Stimulated activated CD8-positive, alpha-beta memory T cell treated with anti-CD3 and anti-CD28 coated beads, Interleukin-7, amount 100 ng/mL, for 4 hours (primary cell): ENCODE measurements at places on chromosomes 5 and 9.

- no peak for DNase-seq
Observed at GRCh38 chr9:98178874-98179850, 13.3 kb downstream of the CORO2A start.

- DNase-seq, result no peak
Observed at GRCh38 chr5:160185626-160186360, 43.5 kb upstream of the FABP6 start.

DNA sequence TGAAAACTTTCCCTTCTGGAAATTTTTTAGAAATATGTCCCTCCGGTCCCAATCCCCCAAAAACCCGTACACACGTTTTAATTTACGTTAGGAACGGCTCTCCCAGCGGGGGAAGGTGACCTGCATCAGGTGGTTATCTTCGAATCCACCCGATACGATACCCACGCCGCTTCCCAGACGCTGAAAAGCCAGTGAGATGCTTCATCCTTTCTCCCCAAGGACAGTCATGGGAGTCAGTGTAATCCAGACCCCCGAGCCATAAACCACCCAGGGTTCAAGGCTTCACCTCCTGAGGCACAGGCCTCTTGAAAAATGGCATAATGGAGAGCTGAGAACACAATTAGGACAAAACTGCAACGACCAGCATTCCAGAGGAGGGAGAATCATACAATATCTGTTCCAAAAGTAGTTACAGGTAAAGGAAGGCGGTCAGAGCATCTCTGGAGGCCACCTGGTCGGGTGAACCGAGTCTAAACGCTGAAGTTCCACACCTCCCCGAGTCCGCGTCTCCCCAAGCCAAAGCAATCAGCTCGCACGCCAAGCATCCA is 857 bp downstream of the FAM169A start:
- no peak for DNase-seq

DNA sequence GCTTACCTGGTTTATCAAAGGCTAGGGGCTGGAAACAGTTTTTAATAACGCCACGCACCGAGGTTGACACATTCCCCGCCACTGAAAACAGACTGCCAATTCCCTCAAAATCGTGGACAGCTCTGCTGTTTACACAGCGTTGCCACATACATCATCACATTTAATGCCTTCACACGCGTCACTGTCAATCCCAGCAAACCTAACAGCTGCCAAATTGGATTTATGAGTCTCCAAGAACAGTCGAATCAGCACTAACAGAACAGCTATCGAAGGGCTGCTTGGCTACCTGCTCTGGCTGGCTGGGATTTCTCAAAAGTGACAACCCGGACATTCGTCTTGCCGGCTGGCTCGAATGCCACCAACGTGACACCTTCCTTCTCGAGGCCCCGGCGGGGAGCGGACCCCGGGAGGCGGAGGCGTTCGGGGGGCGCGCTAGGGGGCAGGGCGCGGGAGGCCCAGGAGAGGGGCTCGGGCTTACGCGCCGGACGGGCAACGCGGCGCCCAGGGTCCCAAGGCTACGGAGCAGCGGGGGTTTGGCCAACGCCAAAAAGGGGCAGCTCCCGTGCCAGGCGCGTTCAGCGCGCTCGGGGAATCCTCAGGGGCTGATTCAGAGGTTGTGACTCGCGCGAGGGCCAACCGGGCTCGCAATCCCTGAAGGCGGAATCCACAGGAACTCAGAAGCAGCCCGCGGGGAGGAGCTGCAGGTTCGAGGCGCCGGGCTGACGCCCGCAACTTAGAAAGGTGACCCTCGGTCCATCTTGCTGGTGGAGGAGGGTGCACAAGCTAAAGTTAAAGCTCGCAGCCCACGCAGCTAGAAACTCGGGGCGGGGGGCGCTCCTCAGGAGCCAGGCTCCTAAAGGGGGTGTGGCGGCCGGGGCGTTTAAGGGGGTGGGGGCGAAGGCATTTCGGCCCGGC is 1.2 kb downstream of the CDC14B start:
- DNase-seq, result peak; percentile 1

DNA sequence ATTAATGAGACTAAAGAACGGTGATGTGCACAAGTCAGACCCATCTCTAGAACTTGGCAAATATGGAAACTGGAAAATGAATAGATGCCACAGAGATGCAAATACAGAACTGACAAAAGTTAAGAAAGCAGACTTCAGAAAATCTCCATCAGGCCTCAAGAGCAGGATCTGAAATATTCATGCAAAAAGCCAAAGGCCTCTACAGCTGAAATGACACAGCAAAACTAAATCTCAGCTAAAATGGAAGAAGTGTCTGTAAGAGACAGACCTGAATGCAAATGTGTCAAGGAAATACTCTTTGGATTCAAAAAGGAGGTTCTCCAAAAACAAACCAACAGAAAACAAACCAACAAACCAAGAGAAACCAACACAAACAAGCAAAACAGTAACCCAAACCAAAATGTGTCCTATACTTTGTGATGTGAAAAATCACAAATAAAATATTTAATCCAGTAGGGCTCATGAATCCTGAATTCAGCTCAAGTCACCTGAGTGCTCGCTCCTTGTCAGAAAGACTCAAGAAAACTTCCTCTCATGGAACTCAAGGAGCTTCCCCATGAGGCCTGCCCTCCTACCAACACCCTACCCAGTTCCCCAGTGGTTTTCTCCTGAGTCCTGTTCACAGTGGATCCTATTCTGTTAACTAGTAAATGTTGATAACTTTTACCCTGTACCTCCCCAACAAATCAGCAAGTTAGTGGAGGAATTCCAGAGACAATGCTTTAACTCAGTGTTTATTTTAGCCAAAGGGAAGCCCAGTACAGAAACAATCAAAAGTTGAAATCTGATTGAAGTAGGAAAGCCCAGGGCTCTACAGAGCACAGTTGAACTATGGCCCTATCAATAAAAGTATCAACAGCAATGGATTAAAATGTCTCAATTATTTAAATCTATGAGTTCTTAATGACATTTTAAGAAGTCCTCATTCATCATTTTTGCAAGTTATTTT is 14.6 kb downstream of the MRPS27 start:
- DNase-seq, result no peak

GRCh38 chr5:125152044-125152443 is 405.6 kb upstream of the ZNF608 start:
- no peak for DNase-seq

- no peak for DNase-seq
Observed at GRCh38 chr5:170633235-170634081, 129.6 kb downstream of the KCNIP1 start.

- DNase-seq, result no peak
Observed at GRCh38 chr5:138528744-138529469, 14.1 kb downstream of the ETF1 start.

DNA sequence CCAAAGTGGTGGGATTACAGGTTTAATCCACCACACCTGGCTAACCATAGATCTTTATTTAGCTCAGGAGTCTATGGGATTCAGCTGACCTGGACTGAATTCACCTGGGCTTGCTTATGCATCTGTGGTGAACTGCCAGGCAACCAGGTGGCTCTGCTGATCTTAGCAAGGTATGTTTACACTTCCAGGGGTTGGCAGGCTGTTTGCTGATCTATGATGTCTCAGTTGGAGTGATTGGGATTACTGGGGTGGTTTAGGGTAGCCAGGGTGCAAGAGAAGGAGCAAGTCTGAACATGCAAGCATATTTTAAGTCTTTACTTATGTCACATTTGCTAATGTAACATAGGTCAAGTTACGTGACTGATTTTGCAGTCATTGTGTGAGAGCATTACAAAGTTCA is 63.6 kb upstream of the JAK2 start:
- no peak for DNase-seq

DNA sequence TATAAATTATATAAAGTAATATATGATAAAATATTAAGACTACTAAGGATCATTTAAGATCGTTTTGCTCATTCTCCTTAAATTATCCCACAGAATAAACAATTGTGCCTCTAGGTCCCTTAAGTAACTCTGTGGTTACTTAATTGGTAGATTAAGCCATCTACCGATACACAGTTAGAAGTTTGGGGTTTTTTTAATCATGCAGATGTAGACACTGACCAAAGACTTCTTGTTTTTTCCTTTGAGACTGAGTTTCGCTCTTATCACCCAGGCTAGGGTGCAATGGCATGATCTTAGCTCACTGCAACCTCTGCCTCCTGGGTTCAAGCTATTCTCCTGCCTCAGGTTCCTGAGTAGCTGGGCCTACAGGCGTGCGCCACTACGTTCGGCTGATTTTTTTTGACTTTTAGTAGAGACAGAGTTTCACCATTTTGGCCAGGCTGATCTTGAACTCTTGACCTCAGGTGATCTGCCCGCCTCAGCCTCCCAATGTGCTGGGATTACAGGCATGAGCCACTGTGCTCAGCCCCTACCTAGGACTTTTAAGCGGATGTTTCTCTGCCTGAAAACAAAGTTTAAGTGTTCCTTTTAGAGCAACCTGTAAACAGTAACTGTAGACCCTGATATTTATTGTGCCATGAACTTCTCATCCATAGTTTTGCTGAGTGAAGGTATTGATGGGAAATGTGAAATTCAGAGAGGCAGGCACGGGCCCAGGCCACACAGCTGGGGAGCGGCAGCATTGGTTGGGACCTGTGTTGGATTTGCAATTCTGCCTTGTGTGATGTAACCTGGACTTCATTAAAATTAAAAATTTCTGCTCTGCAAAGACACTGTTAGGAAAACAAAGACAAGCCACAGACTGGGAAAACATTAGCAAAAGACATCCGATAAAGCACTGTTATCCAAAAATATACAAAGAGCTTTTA is 11.6 kb downstream of the CEL start:
- DNase-seq, result no peak

- peak; percentile 22 for DNase-seq
Observed at GRCh38 chr5:149434162-149435014, 55.3 kb upstream of the IL17B start.

GRCh38 chr5:124806373-124807077 is 60.1 kb upstream of the ZNF608 start:
- no peak for DNase-seq

DNA sequence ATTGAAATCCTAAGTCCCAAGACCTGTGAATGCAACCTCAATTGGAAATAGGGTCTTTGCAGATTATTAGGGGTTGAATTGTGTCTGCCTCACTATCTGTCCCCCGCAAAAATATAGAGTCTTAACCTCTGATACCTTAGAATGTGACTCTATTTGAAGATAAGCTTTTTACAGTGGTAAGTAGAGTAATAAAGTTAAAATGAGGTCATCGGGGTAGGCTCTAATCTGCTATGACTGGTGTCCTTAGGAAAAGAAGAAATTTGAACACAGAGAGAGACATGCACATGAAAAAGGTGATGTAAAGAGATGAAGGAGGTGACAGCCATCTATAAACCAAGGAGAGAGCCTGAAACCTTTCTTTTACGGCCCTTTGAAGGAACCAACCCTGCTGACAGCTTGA is 287.1 kb upstream of the ADRA1B start:
- no peak for DNase-seq

DNA sequence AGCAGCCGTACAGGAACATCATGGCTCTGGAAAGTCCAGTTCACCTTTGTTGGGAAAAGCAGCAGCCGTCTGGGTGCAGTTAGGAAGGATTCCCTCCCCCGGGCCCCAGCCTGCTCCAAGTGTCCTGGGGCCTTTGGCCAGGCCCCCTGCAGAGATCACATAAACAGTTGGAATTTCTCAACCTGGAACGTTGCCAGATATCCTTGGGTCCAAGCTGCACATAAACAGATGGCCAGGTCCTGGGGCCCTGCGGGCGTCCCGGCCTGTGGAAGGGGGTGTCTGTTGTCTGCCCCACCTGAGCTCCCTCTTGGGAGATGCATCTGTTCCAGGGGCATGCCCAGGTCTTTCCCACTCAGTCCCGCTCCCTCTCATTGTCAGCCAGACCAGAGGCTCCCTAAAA is 92.7 kb downstream of the COL5A1 start:
- DNase-seq, result no peak

GRCh38 chr5:122846051-122846550 is 688 bp downstream of the SNX24 start:
- no peak for DNase-seq

- no peak for DNase-seq
Observed at GRCh38 chr5:77748160-77748559, 28.0 kb downstream of the TBCA start.

DNA sequence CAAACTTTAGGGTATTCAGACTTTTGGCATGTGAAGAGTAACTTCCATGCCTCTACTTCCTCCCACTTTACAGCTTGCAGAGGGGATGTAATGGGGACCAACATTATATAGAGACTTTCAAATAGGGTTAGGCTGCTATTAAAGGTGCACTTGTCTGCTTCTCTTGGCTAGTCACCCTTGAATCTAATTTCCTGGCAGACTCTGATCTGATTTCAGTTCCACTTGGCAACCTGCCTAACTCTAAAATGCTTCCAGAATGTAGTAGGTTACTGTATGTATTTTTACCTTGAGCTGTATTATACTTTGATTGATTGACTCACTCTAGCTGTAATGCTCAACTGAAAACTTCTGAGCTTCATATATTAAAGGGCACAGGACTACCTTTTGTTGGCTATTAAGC is 693.4 kb downstream of the KCTD16 start:
- no peak for DNase-seq

GRCh38 chr5:14465116-14465515 is 116.5 kb upstream of the OTULINL start:
- no peak for DNase-seq

DNA sequence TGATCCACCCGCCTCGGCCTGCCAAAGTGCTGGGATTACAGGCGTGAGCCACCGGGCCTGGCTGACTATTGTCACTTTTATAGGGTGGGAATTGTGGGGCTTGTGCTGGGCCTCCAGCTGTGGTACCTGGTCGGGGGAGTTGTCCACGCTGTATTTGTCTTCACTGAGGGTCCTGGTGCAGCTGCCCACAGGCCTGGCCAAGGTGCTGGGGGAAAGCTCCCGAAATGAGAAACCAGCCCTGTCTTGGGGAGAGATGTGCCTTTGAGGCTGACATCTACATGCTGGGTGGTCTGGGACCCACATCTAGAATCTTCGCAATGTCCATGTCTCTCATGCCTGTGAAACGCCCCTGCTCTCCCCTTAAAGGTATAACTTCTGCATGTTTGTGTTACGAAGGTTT is 2.6 kb downstream of the EXOC3 start:
- DNase-seq, result no peak

- DNase-seq, result no peak
Observed at GRCh38 chr5:44664711-44665100, 144.0 kb upstream of the MRPS30 start.

- no peak for DNase-seq
Observed at GRCh38 chr9:6219040-6219439, 3.4 kb downstream of the IL33 start.

- DNase-seq, result no peak
Observed at GRCh38 chr5:102753889-102754766, 977 bp upstream of the PAM start.

GRCh38 chr5:122493091-122494021 is 181.3 kb downstream of the SNCAIP start:
- DNase-seq, result no peak

DNA sequence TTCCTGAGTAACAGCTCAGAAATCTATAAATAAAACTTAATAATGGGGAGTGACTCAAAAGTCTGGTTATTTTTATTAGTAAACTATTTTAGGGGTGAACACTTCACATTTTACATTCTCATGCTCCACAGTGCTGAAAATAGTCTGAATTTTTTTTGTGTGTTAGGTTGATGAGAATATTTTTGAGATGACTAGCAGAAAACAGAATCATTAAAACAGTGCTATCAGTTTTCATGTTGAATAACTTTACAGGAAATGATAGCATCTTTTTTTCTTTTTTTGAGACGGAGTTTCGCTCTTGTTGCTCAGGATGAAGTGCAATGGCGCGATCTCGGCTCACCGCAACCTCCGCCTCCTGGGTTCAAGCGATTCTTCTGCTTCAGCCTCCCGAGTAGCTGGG is 60.3 kb downstream of the TMC1 start:
- no peak for DNase-seq

GRCh38 chr9:132864691-132865090 is 13.4 kb downstream of the AK8 start:
- no peak for DNase-seq

- no peak for DNase-seq
Observed at GRCh38 chr9:129245276-129245675, 67.2 kb upstream of the IER5L start.
